NCI-H1092 treated with DMSO at 0.1 percent for 48 hours (cell line): ENCODE measurements at places on chromosomes 11 and 22.

DNA sequence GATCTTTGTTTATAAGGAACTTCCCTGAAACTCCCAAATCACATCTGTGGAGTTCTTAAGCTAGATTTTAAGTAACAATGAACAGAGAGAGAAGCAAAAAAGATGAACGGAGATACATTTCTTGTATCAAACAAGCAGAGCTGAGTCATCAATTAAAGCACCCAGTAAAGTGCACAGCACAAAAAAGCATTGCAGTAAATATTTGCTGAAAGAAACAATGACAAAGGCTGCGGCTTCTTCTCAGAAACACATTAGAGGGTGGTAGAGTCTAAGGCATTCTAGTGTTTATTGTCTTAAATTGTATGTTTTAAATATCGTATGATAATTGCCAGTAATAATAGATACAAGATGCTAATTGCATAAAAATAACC lies 941.6 kb upstream of the CHORDC1 start:
- DNase-seq: no peak

- DNase-seq: no peak
Measured at GRCh38 chr11:9231848-9232177, 33.3 kb downstream of the DENND5A start.

- DNase-seq: no peak
Measured at GRCh38 chr11:45089251-45089650, 57.2 kb upstream of the PRDM11 start.

- DNase-seq: no peak
Measured at GRCh38 chr22:46104170-46104880, 46.0 kb upstream of the PPARA start.

DNA sequence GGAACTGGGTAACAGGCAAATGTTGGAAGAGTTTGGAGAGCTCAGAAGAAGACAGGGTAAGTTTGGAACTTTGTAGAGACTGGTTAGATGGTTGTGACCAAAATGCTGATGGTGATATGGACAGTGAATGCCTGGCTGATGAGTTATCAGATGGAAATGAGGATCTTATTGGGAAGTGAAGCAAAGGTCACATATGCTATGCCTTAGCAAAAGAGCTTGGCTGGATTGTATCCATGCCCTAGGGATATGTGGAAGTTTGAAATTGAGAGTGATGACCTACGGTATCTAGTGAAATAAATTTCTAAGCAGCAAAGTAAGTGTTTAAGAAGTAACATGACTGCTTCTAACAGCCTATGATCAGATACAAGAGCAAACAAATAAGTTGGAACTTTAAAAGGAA lies 17.8 kb downstream of the BBOX1 start:
- no peak for DNase-seq

- DNase-seq: no peak
Measured at GRCh38 chr11:74265256-74265655, 46.2 kb downstream of the P4HA3 start.

DNA sequence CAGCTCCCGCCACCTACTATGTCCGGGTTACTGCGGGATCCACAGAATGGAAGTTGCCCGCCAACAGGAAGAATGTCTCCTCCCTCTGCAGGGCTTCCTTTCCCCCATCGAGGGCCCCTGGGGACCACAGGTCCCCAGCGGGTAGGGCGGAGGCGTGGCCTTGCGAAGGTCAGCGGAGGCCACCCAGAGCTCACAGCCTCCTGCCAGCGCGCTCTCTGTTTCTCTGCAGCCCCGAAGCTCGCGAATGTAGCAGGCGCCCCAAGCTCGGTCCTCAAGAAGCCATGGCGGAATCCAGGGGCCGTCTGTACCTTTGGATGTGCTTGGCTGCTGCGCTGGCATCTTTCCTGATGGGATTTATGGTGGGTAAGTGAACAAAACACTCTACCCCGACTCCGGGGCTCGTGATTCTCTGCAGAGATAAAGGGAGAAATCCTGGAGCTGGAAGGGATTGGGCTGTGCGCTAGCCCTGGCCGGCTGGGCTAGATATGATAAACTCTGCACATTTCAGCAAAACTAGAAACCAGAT lies at the start of gene NAALAD2:
Gene NAALAD2, plus strand, starts transcription at position 186 of the 526 bp plus-strand sequence. Its CDS starts 96 bp downstream, at position 282.
- DNase-seq: no peak

- peak; percentile 94 for DNase-seq
Measured at GRCh38 chr11:2314525-2315394, 12.9 kb downstream of the TSPAN32 start.
